AG09309 (cell line): ENCODE measurements at places on chromosomes 2 and 18.

DNA sequence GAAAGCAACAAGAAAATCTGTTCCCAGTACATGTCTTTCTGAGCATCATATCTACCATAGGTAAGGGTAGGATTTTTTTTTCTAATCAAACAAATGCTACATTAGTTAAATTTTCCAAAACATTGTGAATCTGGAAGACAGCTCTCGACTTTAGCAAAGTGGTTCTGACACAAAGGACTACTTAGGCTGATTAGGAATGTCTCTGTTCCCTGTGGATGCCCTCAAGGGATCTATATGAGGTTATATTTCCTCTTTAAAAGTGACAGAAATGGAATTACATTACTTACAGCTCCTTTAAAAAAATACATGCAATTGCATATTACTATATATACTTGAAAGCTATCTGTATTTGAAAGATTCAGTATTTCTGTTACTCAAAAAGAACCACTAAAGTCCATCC is 15.4 kb downstream of the NYAP2 start:
- DNase-seq, result no peak

DNA sequence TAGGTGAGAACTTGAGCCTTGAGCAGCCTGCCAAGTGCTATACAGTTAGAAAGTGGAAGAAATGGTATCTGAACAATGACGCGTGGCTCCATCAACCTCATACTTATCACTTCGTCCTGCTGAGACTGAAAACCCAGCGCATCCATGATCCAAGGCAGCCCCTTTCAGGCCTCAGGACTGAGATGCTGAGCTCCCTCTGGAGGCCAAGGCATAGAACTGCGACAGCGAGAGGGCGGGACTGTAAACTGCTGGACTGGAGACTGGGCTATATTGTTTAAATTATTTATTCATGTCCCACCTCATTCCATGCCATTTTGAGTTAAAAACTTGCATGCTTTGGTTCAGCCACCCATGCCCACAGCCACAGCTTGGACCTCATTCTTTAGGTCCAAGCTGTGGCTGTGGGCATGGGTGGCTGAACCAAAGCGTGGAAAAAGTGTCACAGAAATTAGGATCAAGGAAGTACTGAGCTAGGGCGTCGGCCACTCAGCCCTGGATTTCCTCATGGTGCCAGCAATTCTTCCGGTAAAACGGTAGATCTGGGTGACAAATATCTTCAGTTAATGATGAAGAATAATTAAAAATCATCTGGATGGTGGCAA is 195.5 kb downstream of the L3MBTL4 start:
- DNase-seq, result peak; percentile 4

DNA sequence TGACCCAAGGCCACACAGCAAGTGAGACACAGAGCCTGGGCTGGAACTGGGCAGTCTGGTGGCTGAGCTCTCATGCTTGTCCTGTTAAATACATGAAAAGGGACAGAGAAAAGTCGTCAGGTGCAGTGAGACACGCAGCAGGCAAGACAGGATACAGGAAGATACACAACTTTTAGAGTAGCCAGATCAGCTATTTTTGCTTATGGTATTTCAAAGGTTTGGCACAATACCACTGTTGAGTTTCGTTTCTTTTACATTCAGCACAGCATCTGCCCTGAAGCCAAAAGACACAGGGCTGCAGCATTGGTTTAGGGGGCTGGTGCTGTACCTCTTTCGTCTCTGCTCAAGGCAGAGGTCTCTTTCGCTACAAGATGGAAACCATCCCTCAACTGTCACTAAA is 14.0 kb downstream of the FHL2 start:
- no peak for DNase-seq

DNA sequence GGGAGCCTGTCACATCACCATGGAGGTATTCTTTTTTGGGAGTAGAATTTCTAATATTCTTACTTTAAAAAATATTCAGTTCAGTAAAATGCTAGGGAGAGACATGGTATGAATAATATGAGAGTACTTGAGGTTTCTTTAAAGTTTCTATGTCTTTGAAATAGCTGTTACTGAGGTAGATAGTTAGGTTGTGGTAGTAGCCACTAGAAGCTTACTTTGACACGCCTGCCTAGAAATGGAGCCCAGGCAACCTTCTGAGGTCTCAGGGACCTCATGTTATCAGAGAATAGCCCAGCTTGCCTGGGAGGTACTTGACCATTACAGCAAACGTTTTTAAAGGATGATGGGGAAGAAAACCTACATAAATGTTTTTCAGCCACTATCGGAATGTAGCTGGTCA is 131.2 kb downstream of the AGPS start:
- no peak for DNase-seq

DNA sequence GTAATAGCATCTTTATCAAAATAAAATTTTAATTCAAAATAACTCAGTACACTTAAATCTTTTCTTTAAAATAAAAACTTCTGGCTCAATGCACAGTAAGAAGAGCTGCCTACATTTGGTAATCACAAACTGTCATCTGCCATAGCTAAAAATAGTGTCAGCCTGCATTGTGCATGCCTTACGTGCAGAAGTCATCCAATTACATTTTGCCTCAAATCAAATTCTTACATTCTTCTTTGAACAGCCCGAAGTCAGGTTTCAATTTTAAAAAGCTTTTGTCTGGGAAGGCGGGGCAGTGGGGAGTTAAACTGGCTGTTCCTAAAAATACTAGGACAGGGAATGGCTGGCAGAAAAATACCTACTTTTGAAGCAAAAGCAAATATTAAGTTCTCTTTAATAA is 51.1 kb downstream of the RTN4 start:
- DNase-seq, result peak; percentile 53

- DNase-seq, result no peak
These were observed 13.4 kb upstream of the NEMP2 start for GRCh38 chr2:190547886-190548285.

- no peak for DNase-seq
These were observed 13.6 kb downstream of the CLUL1 start for GRCh38 chr18:610214-610928.

DNA sequence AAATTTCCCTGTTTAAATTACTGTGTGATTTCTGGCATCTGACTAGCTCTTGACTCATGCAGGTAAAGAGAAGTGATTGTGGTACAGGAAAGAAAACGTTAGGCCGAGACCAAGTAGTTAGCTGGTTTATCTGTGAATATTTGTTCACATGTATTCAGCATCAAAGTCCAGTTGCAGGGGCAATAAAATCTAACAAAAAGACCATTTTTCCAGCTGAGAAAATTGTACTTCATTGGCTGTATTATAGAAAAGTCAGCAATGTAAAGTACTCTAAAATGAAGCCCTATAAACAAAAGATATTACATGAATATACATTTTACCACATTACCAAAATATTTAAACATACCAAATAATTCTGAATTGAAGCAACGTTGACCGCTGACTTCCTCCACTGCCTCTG is 88.3 kb downstream of the NBAS start:
- no peak for DNase-seq

- no peak for DNase-seq
These were observed 6.3 kb downstream of the RBFA start for GRCh38 chr18:80040515-80040914.

- no peak for DNase-seq
These were observed 4.5 kb upstream of the RBMS1 start for GRCh38 chr2:160498137-160498536.
